ENCODE measurements at places on chromosomes 4 and X.

DNA sequence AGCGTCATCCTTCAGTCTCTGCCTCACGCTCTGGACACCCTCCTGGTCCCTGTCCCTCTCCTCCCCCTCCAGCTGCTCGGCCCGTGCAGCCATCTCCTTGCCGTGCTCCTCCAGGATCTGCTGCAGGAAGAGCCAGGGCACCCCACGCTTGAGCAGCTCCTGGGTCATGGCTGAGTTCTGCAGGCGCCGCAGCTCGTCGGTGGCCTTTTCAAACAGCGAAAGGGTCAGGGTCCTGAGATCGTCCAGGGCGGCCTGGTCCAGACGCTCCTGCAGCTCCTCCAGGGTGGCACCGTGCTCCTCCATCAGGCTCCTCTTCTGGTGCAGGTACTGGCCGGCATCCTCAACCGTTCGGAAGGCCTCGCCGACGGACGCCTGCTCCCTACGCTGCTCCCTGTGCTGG, 85.8 kb downstream of the EVC2 start:
- H3K36me3 ChIP-seq: peaks cover 77% of the 10 kb centered on the region
- H3K4me1 ChIP-seq: no peaks in the 10 kb centered on the region
- no peaks in the 10 kb centered on the region for H3K27me3 ChIP-seq
- no peak for DNase-seq
- no peak overlapping the region for H3K27ac ChIP-seq
- no peak overlapping the region for H3K4me3 ChIP-seq

- no peak for DNase-seq
- H3K27me3 ChIP-seq: no peaks in the 10 kb centered on the region
- no peak overlapping the region for H3K27ac ChIP-seq
- H3K4me3 ChIP-seq: no peak overlapping the region
- no peaks in the 10 kb centered on the region for H3K4me1 ChIP-seq
- H3K36me3 ChIP-seq: no peaks in the 10 kb centered on the region
Observed at GRCh38 chr4:133694416-133694815, 507.2 kb downstream of the PABPC4L start.

GRCh38 chrX:45515262-45516215, 314.9 kb upstream of the DIPK2B start:
- DNase-seq: no peak
- H3K4me3 ChIP-seq: no peak overlapping the region
- no peaks in the 10 kb centered on the region for H3K36me3 ChIP-seq
- peak overlapping the region; percentile 63 for H3K27ac ChIP-seq

- no peaks in the 10 kb centered on the region for H3K4me1 ChIP-seq
- H3K27me3 ChIP-seq: no peaks in the 10 kb centered on the region
- H3K4me3 ChIP-seq: no peak overlapping the region
- H3K27ac ChIP-seq: no peak overlapping the region
- no peak for DNase-seq
- H3K36me3 ChIP-seq: no peaks in the 10 kb centered on the region
Observed at GRCh38 chr4:4913147-4913561, 53.7 kb downstream of the MSX1 start.

GRCh38 chr4:172009446-172010230, 196.4 kb downstream of the GALNTL6 start:
- no peak overlapping the region for H3K4me3 ChIP-seq
- H3K27me3 ChIP-seq: no peaks in the 10 kb centered on the region
- H3K27ac ChIP-seq: no peak overlapping the region
- DNase-seq: no peak
- H3K36me3 ChIP-seq: no peaks in the 10 kb centered on the region

DNA sequence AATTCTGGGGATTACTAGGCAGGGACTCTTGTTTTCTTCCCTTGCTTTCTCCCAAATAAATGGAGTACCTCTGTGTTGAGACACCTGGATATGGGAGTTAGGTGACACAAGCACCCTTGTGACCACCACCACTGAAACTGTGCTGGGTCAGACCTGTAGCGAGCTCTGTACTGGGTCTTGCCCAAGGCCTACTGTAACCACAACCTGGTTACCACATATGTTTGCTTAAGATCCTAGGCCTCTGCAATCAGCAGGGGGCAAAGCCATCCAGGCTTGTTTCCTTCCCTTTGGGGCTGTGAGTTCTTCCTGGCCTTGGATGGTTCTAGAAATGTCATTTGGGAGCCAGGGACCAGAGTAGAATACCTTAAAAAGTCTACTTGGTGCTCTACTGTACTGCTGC, 49.4 kb downstream of the LPAR4 start:
- no peak overlapping the region for H3K4me3 ChIP-seq
- no peak overlapping the region for H3K27ac ChIP-seq
- H3K36me3 ChIP-seq: no peaks in the 10 kb centered on the region

DNA sequence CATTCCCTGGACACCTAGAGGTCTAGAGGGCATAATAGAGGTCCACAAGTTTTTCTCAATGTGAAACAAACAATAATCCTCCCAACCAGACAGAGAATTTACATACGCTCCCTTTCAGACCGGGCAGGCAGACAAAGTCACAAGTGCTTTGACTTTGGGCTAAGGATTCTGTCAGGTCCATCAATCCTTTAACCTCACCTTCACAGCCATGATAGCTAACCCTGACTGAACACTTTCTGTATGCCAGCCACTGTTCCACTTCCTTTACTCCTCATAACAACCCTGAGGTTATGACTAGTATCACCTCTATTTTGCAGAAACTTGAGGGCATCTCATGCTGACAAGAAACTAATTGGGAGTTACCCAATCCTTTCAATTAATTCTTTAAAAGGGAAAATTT, 118.8 kb upstream of the AFF2 start:
- no peaks in the 10 kb centered on the region for H3K36me3 ChIP-seq
- no peaks in the 10 kb centered on the region for H3K27me3 ChIP-seq
- DNase-seq: no peak

GRCh38 chrX:151488677-151489076, 74.8 kb upstream of the PASD1 start:
- H3K4me1 ChIP-seq: no peaks in the 10 kb centered on the region
- H3K36me3 ChIP-seq: no peaks in the 10 kb centered on the region
- DNase-seq: no peak
- H3K4me3 ChIP-seq: no peak overlapping the region
